ENCODE measurements at places on chromosomes 3 and 15. TPM values are rescaled to one million over a fixed set of nuclear protein-coding genes. Genes with fewer than 3 reads are reported as not detected.

DNA sequence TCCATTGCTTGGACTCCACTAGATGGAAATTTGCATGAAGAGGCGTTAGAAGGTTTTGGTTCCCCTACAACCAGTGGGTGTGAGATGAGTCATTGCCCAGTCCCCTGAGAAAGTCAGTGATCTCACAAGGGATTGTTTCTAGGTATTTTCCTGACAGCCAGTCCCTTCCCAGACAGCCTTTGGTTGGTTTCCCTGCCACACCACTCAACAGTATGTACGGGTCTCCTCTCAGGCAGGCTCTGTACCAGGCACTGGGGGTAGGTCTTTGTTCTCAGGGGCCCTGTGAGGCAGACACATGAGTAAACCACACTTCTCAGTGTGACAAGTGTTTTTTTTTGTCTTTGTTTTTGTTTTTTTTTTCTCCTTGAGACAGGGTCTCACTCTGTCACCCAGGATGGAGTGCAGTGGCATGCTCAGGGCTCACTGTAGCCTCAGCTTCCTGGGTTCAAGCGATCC lies 4.0 kb downstream of the LAMP3 start:
- peak; percentile 58 for DNase-seq

DNA sequence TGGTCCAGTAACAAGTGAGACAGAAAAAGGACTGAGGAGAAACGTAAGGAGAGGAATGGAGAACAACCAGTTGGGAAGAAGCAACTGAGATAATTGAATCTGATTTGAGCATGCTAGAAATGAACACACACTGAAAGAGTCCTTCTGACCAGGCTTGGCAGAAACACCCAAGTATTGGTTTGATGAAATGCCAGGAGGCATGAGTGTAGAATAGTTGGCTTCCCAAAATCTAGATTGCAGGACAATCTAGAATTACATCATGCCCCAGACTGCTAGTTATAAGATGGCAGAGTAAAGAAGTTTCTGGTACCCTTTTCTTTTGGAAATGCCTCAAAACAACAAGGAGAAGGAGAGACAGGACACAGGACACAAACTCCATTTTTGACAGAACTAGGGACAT lies 189.7 kb upstream of the STT3B start:
- DNase-seq: no peak

- DNase-seq: peak; percentile 38
These were observed 97.4 kb upstream of the RNU6-1 start for GRCh38 chr15:67937153-67937761.

DNA sequence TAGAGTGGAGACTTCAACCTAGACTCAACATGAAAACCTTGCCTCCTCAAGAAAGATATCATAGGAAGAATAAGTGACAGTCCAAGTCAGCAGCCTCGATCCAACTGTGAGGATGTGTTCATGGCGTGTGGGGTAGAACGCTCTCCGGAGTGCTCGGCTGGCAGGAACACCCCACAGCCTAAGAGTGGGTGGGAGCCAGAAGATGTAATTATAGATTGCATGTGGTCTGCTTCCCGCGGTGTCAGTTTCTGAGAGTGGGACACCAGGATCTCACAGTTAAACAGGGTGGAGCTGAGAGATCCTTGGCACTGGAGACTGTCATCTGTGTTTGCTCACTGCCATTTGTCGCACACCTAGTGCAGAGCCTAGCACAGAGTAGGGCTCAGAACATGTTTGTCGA lies 158.0 kb downstream of the CTNNB1 start:
- DNase-seq: no peak

DNA sequence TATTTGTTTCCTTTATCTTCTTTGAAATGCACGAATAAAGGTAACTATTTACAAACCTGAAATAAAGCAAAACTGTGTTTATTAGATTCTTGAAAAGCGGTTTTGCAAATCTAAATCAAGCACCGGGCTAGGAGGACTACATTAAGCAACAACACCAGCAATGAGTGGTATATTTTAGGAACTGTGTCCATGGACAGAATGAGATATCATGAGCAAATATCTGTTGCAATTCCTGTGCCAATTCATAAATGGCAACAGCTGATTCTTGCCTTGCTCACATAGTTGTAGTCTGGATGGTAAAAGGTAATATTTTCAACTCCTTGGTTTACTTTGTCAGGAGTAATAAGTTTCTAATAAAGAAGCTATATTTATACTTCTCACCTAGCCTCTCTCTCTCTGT lies 403.3 kb downstream of the LPP start:
- no peak for DNase-seq

DNA sequence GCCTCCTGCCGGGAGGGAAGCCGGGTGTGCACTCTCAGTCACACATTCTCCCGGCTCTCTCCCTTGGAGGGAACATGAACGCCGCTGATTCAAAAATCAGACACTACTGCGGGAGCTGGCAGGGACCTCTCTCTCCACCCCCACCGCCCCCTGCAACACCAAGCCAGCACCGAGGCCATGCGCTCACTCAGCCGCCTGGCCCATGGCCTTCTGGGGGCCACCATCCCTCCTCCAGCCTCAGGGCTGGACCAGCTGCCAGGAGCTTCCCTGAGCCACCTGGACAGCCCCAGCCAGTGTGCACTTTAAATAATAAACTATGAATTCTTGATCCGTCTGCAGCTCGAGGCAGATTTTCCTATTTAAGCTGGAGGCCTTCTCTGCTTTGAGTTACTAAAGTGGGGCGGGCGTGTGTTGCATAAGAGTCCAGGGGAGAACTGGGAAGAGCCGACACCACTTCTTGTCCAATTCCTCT lies 30.6 kb downstream of the ADAMTS17 start:
- DNase-seq: no peak

DNA sequence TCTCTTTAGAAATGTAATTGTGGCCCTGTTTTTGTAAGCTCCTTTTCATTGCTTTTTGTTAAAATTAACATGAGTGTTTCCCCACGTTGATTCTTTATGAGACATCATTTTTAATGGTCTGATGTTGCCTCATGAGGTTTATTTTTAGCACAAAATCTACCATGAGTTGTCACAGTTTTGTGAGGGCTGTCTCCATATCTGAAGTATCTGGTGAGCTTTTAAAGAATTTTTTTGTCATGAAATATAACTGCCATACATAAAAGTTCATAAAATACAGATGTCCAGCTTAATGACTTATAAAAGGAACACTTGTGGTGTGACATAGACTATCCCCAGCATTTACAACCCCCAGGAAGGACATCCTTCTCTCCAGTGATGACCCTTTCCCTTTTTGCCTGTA lies 34.3 kb upstream of the CEMIP start:
- no peak for DNase-seq

The RBP2 gene
- not detected for total RNA-seq

The DOCK3 gene
- 0.02 TPM for total RNA-seq

The ATP13A4 gene
- 0.20 TPM for total RNA-seq

The SLC15A2 gene
- total RNA-seq: 0.24 TPM

The C3orf20 gene
- not detected for total RNA-seq

The SLC24A5 gene
- not detected for total RNA-seq

The OR5K2 gene
- total RNA-seq: not detected

The ARL8B gene
- total RNA-seq: 77.2 TPM

The COL7A1 gene
- total RNA-seq: 0.49 TPM

The MAPK6 gene
- total RNA-seq: 94.4 TPM

The PDZRN3 gene
- total RNA-seq: 0.07 TPM

The SPSB4 gene
- not detected for total RNA-seq

Measured in K562 (cell line).